Adrenal gland (tissue), 19 donors: ENCODE measurements at places on chromosomes 16 and 17. TPM values are rescaled to one million over a fixed set of nuclear protein-coding genes. Genes with fewer than 3 reads are reported as not detected.

DNA sequence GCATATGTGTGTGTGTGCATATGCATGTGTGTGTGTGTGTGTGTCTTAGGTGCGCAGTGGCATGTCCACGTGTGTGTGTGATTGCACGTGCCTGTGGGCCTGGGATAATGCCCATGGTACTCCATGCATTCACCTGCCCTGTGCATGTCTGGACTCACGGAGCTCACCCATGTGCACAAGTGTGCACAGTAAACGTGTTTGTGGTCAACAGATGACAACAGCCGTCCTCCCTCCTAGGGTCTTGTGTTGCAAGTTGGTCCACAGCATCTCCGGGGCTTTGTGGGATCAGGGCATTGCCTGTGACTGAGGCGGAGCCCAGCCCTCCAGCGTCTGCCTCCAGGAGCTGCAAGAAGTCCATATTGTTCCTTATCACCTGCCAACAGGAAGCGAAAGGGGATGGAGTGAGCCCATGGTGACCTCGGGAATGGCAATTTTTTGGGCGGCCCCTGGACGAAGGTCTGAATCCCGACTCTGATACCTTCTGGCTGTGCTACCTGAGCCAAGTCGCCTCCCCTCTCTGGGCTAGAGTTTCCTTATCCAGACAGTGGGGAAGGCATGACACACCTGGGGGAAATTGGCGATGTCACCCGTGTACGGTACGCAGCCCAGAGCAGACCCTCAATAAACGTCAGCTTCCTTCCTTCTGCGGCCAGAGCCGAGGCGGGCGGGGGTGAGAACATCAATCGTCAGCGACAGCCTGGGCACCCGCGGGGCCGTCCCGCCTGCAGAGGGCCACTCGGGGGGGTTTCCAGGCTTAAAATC is 47.6 kb downstream of the IL21R start:
- DNase-seq = no peak

DNA sequence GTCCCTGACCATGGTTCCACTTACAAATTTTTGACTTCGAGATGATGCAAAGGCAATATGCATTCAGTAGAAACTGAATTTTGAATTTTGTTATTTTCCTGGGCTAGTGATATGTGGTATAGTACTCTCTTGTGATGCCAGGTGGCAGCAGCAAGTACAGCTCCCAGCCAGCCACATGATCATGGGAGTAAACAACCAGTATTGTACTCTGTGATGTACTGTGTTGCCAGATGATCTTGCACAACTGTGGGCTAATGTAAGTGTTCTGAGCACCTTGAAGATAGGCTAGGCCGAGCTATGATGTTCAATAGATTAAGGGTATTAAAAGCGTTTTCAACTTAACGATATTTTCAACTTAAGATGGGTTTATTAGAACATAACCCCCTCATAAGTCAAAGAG is 250.8 kb downstream of the STX8 start:
- no peak for DNase-seq

- DNase-seq = no peak
Measured at GRCh38 chr16:16196099-16196498, 27.2 kb downstream of the ABCC6 start.

DNA sequence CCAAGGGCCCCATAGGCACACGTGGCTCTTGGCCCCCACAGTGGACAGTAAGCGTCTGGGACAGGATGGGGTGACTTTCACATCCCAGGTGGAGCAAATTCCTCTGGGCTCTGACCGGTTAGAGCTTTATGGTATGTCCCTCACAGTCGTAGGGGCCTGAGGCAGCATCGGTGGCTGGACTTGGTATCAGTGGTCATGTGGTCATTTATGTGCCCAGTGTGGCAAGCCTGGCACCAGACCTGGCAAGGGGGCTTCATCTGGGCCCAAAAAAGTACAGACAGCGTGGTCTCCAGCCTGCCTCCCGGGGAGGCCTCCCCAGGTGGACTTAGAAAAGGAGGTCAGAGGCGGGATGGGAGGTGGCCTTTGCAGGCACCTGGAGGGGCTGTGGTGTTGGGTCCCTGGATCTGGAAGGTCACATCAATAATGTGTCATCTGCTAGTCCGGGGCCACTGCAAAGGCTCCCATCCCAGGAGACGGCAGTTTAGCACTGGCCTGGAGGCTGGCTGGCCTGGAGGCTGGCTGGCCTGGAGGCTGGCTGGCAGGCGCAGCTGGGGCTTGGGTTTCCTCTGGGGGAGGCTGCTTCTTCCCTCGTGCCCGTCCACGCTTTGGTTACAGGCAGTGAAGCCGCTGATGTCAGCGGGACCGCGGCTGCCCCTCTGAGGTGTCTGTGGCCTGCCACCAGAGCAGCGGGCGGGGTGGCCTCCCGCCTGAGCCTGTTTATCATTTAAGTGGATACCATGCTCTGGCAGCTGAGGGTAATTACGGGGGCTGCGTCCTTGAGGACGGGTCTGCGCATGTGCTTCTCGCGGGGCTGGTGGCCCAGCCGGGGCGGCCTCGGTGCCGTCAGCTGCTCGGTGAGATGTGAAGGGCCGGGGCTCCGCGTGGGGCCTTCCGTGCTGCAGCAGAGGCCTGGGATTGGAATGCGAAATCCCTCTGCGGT is 20.7 kb upstream of the CBX4 start:
- DNase-seq = no peak

- DNase-seq = no peak
Measured at GRCh38 chr17:39012725-39013124, 45.5 kb upstream of the FBXO47 start.

GRCh38 chr17:2386400-2387085 is 14.3 kb downstream of the MNT start:
- no peak for DNase-seq

The GINS2 gene
- total RNA-seq = 0.95 TPM

DNA sequence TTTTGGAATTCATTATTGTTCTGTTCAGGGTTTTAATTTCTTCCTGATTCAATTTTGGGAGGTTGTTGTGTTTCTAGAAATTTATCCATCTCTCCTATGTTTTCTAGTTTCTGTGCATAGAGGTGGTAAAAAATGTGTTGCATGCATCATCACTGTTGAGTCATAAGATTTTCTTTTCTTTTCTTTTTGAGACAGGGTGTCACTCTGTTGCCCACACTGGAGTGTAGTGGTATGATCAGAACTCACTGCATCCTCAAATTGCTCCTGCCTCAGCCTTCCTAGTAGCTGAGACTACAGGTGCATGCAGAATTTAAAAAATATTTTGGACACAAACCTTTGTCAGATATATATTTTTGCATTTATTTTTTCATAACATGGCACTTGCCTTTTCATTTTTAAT is 184.8 kb downstream of the BCAS3 start:
- no peak for DNase-seq

The DNAH17 gene
- total RNA-seq = not detected

GRCh38 chr17:64073771-64074703 is 53.6 kb upstream of the ICAM2 start:
- DNase-seq = no peak

The STH gene
- not detected for total RNA-seq

The ATP2A3 gene
- 23.6 TPM for total RNA-seq

DNA sequence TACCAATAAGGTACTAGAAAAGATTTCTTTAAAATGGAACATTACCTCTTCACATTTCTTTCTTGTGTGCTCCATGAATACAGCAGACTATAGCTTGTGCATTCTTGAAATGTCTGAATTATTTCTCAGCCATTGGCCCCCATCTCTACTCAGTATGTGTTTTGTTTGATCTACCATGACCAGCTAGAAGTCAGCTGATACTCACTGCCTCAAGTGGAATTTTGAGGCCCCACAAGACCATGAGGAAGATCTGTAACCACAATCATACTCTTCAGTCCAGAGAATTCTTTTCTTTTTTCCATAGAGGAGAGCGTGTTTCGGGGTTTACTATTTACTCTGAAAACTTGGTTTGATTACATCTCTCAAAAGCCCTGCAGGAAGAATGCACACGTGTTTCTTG is 319.1 kb downstream of the TOX3 start:
- no peak for DNase-seq

- DNase-seq = no peak
Measured at GRCh38 chr17:60602385-60602742, 2.4 kb downstream of the PPM1D start.

- DNase-seq = no peak
Measured at GRCh38 chr16:86960266-86960665, 356.9 kb downstream of the C16orf95 start.

DNA sequence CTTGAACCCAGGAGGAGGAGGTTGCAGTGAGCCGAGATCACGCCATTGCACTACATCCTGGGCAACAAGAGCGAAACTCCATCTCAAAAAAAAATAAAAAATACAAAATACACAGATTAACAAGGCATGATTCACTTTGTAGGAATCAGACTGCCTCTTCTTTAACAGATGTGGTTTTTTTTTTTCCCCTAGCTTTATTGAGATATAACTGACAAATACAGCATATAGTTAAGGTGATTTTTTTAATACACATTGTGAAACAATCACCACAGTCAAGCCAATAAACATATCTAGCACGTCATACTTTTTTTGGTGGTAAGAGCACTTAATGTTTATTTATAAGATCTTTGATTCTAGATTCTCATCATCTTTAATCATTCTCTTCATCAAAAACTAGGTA is 87.8 kb downstream of the SPAG9 start:
- no peak for DNase-seq

- DNase-seq = no peak
Measured at GRCh38 chr16:30485818-30486436, 13.4 kb downstream of the ITGAL start.

- peak; percentile 3 for DNase-seq
Measured at GRCh38 chr16:49490321-49490705, 116.7 kb downstream of the C16orf78 start.

DNA sequence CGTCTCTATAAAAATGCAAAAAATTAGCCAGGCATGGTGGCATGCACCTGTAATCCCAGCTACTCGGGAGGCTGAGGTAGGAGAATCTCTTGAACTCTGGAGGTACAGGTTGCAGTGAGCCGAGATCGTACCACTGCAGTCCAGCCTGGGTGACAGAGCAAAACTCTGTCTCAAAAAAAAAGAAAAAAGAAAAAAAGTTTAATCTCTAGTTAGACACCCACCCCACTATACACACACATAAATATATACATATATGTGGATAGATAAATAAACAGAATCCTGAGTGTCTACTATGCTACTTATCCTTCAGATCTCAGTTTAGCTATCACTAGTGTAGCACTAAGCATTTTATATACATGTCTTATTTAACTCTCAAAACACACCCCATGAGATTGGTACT is 18.7 kb downstream of the ITGAL start:
- DNase-seq = no peak

The ACE gene
- total RNA-seq = 19.9 TPM

GRCh38 chr17:55430541-55431288 is 9.1 kb upstream of the MMD start:
- DNase-seq = no peak

The SPATA20 gene
- 187 TPM for total RNA-seq

The PSME3IP1 gene
- total RNA-seq = 75.0 TPM

The RUNDC3A gene
- total RNA-seq = 14.9 TPM

The FAM222B gene
- 18.3 TPM for total RNA-seq

GRCh38 chr17:43559161-43559816 is 13.1 kb upstream of the ETV4 start:
- DNase-seq = peak; percentile 86

- no peak for DNase-seq
Measured at GRCh38 chr17:57612202-57613071, 132.7 kb downstream of the CCDC182 start.

The NHLRC4 gene
- 14.3 TPM for total RNA-seq

The CCL23 gene
- 4.1 TPM for total RNA-seq

DNA sequence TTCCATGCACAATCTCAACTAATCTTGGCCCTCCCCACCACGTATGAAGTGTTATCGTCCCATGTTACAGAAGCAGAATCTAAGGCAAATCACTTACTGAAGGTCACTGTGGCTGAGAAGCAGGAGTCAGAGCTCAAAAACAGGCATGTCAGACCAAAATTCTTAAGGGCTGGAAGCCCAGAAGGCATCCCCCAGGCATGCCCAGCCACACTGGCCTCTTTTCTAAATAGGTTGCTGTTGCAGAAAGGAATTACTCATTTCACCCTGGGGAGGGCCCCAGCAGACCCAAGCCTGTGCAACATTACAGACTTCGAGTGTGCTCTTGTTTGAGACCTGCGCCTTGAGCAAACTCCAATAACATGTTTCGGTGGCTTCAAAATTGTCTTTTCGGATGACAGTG is 194.1 kb downstream of the RBFOX1 start:
- no peak for DNase-seq

DNA sequence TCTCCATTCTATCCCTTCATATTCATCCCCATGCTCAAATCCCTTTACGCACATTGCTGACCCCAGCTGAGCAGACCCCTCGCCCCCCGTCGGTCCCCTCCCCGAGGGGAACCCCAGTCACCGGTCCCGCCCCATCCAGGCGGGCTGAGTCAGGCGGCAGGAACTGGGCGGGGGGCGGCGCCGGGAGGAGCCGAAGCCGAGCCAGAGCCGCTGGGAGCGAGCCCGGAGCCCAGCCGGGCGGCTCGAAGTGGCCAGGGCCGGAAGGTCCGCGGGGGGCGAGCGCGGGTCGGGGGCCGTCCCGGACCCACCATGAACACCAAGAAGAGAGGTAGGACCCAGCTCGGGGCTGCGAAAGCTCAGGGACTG is 8.6 kb downstream of the RIPOR1 start:
- DNase-seq = peak; percentile 73

- no peak for DNase-seq
Measured at GRCh38 chr17:21042458-21043295, at the start of gene USP22. Gene USP22, minus strand, starts transcription at chr17:21043011. Its CDS starts 176 bp downstream, at chr17:21042835.

The LLGL1 gene
- 65.1 TPM for total RNA-seq

- no peak for DNase-seq
Measured at GRCh38 chr16:56042416-56042815, 148.9 kb upstream of the GNAO1 start.

DNA sequence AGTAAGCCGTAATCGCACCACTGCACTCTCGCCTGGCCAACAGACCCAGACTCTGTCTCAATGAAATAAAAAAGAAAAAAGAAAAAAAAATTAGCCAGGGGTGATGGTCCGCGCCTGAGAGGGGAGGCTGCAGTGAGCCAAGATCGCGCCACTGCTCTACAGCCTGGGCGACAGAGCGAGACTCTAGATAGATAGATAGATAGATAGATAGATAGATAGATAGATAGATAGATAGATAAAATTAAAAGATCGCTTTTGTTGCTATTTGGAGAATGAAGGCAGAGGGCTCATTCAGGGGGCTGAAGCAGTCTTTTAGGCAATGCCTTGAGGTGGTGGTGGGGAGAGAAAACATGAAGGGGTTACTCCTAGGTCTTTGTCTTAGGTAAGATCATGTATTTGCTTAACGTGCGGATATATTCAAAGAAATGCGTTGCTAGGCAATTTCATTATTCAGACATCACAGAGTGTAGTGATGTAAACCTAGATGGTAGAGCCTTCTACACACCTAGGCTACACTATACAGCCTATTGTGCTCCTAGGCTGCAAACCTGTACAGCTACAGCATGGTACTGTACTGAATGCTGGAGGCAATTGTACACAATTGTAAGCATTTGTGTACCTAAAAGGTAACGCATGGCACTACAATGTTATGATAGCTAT is 4.3 kb upstream of the HES7 start:
- no peak for DNase-seq
